ENCODE measurements at places on chromosomes 5 and 9.

GRCh38 chr9:21404146-21404545, 4.8 kb upstream of the IFNA8 start:
- DNase-seq: no peak

DNA sequence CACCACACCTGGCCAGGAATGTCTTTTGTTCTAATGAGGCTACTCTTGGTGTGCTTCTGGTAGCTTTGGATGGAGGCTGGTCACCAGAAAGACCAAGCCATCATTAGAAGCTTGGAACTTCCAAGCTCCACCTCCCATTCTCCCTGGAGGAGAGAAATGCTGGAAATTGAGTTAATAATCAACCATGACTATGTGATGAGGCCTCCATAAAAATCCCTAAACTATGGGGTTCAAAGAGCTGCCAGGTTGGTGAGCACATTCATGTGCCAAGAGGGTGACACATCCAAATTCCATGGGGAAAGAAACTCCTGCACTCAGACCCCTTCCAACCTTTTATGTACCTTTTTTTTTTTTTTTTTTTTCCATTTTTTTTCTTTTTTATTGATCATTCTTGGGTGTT, 105.5 kb upstream of the SPATA31C2 start:
- no peak for DNase-seq

DNA sequence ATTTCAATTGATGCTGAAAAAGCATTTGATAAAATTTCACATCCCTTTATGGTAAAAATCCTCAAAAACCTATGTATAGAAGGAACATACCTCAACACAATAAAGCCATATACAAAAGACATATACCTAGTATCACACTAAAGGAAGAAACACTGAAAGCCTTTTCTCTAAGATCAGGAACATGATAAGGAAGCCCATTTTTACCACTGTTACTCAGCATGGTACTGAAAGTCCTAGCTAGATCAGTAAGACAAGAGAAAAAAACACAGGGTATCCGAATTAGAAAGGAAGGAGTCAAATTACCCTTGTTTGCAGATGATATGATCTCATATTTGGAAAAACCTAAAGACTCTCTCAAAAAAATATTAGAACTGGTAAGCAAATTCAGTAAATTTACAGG, 350.2 kb upstream of the PDE4D start:
- DNase-seq: no peak

GRCh38 chr5:12125895-12126294, 221.6 kb upstream of the CTNND2 start:
- DNase-seq: no peak

GRCh38 chr5:87029951-87030350, 237.7 kb upstream of the RASA1 start:
- DNase-seq: no peak

- DNase-seq: no peak
Observed at GRCh38 chr5:36881807-36882206, 5.2 kb downstream of the NIPBL start.

DNA sequence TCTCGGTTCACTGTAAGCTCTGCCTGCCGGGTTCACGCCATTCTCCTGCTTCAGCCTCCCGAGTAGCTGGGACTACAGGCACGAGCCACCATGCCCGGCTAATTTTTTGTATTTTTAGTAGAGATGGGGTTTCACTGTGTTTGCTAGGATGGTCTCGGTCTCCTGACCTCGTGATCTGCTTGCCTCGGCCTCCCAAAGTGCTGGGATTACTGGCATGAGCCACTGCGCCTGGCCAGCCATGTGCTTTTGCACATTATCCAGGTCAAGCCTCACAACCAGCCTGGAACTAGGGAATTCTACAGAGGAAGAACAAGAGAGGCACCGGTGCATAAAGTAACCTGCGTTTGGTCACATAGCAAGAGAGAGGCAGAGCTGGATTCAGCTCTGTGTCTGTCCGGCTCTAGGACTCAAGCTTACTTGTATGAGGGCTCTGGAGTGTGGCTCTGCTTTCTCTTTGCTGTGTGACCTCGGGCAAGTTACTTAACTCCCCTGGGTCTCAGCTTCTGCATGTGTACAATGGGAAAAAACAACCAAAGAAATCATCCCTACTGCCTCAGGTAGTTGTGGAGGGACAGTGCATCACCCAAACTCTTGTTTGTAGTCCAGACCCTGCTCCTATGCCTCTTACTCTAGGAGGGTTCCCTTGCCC, 6.3 kb downstream of the FGF18 start:
- DNase-seq: no peak

DNA sequence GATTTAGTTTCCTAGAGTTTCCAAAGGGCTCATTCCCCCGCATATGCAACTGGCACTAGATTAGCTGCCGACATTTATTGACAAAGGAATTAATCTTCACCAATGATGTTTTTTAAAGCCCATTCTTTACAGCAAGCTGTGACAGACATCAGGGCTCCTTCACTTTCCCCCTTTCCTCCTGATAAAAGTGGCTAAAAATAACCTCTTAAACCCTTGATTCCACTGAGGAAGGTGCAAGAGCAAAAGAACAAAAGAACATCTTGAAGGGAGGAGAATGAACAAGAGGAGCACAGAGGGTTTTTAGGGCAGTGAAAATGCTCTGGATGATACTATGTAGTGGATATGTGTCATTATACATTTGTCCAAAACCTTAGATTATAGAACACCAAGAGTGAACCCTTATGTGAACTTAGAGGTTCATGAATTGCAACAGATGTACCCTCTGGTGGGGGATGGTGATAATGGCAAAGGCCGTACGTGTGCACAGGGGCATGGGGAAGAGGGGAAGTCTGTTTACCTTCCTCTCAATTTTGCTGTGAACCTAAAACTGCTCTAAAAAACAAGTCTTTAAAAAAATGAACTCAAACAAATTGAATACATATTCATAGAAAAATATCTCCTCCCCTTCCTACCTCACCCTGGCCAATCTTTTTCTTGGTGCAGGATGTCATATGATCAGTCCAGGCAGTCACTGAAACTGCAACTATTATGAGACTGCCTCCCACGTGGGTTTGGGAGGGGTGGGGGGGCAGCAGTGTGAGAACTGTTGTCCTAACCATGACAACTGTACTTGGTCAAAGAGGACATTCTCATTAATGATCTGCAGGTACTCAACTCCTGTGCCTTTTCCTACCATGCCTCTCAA, 83.0 kb downstream of the MARCHF3 start:
- no peak for DNase-seq

DNA sequence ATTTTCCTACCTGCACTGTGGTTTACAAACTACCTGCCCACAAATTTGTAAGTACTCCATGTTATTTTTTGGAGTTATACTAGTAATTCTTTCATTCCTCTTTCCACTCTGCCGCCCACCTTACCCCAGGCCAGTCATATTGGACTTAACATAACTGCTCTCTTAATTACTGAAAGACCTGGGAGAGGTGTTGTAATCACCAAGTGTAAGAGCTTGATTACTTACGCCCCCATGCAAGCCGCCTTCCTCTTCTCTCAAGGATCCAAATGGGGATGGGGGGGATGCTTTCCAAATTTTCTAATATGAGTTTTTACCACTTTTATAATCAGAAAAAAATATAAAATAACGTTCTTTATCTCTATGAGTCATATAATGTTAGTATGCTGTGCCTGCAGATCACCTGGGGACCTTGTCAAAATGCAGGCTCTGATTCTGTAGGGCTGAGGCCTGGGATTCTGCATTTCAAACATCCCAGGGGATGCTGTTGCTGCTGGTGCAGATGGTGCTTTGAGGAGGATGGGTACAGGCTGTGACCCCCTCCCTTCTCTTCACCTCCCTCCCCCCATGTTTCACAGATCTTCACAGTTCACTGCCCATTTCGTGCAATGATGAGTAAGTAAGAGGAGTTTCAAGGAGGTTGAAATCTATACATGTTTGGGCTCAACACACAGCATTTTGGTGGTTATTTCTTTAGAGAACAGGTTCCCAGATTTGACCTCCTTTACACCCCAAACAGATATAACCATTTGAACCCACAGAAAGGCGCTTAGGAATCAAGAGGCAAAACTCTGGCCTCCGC, 87.3 kb downstream of the SEC61B start:
- DNase-seq: no peak

GRCh38 chr5:69209602-69210001, 20.2 kb downstream of the CENPH start:
- DNase-seq: no peak

- no peak for DNase-seq
Observed at GRCh38 chr5:180596668-180597231, 5.5 kb upstream of the SCGB3A1 start.

- DNase-seq: no peak
Observed at GRCh38 chr5:179301796-179302195, 43.5 kb downstream of the ADAMTS2 start.

- no peak for DNase-seq
Observed at GRCh38 chr9:79280691-79281090, 291.1 kb upstream of the TLE4 start.

DNA sequence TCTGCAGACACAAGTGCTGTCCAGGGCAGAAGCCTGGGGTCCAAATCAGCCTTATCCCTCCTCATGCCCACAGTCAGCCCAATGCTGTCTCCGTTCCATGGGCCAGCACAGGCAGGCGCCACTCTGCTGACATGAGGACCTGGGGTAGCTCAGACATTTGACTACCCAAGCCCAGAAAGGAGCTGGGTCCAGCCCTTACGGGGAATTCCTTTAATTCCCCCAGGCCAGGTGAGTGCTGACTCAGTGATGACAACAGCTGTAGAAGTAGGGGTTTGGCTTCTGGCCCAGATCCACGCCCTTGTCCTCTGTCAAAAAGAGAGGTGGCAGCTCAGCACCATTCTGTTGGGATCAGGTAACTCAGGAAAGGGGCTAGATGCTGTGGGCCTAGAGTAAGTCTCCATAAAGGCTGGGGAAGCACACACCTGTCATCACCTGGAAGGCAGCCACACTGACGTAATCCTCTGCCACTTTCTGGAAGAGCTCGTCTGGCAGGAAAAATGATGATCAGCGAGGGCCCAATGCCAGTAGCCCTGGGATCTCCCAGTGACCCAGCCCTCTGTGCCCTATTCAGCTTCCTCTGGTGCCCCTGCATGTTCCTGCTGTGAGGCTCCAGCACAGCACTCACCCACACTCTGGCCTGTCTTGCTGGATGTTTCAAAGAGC, 1.9 kb downstream of the RAB24 start:
- no peak for DNase-seq

DNA sequence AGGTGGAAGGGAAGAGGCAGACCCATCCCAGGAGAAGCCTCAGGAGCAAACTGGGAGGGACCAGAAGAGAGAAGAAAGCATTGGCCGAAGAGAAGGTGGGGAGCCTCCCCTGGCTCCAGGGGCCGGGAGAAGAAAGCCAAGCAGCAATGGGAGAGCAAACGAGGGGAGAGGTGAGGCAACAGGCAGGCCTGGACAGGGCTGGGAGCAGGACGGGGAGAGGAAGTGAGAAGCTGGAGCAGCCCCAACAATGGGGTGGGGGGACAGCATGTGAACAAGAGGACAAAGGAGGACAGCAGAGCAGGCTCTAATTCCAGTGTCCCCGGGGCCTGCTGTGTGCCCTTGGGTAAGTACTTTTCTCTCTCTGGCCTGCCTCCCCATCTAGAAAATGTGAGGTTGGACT, 115.3 kb downstream of the PSD2 start:
- DNase-seq: no peak

- DNase-seq: no peak
Observed at GRCh38 chr5:36236801-36237200, 4.9 kb downstream of the NADK2 start.

DNA sequence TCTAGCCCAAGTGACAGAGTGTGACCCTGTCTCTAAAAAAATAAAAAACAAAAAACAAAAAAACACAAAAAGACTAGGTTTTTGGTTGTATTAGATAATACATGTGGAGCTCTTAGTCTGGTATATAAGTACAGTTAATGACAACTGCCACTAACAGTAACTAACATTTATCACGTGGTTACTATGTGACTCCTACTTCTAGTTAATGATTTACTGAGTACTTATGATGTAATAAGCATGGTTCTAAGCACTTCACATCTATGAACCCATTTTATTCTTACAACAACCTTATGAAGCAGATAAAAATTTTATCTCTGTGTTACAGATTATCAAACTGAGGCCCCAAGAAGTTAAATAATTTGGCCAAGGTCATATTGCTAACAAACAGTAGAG, 6.1 kb upstream of the TMEFF1 start:
- DNase-seq: no peak

GRCh38 chr5:142655339-142656267, 30.3 kb downstream of the FGF1 start:
- no peak for DNase-seq

GRCh38 chr5:134289509-134290113, 63.7 kb upstream of the PPP2CA start:
- DNase-seq: peak; percentile 54

- DNase-seq: no peak
Observed at GRCh38 chr5:171867786-171868185, 82.2 kb downstream of the SMIM23 start.

- no peak for DNase-seq
Observed at GRCh38 chr9:113956901-113957300, 80.8 kb downstream of the ZNF618 start.

DNA sequence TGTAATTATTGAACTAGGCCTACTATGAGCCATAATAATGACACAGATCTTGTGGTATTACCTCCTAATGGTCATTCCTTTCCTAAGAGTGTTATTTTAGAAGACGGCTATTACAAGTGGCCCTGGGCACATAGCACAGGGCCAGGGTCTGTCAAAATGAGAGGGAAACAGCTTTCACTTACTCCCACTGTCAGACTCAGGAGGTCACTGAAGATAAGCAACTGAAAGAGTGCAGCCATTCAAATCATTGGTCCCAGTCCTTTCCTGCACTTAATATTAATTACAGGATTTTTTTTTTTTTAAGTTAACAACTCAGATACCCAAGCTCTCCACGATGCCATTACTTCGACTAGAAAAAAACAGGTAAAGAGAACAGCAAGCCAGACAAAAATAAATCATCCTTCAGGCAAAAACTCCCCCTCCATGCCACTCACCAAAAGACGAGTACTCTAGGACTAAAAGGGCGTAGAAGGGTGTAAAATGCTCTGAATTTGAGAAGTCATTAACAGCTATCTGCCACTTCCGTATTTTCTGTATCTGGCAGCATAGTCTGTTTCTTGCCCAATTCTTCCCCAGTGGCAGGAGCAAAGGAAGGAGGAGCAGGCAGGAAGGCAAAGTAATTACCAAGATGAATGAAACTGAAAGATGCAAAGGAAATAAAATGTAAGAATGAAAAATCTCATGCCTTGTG, 87.4 kb downstream of the ZNF608 start:
- no peak for DNase-seq

- no peak for DNase-seq
Observed at GRCh38 chr5:149280124-149280523, 8.5 kb downstream of the AFAP1L1 start.

GRCh38 chr9:14247577-14247976, 66.4 kb downstream of the NFIB start:
- no peak for DNase-seq

DNA sequence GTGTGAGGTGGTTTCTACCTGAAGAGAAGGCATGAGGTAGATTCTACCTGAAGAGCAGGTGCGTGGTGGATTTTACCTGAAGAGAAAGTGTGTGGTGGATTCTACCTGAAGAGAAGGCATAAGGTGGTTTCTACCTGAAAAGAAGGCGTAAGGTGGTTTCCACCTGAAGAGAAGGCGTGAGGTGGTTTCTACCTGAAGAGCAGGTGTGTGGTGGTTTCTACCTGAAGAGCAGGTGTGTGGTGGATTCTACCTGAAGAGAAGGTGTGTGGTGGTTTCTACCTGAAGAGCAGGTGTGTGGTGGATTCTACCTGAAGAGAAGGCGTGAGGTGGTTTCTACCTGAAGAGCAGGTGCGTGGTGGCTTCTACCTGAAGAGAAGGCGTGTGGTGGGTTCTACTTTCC, 192.8 kb downstream of the MED10 start:
- no peak for DNase-seq
